Ammon's horn (tissue), 1 donor: ENCODE measurements at places on chromosomes 5 and 9.

GRCh38 chr5:39811381-39811780 lies 386.6 kb upstream of the DAB2 start:
- DNase-seq: no peak

GRCh38 chr9:80964914-80965313 lies 724.4 kb downstream of the TLE1 start:
- DNase-seq: no peak

GRCh38 chr5:152838241-152838786 lies 433.2 kb upstream of the NMUR2 start:
- no peak for DNase-seq

GRCh38 chr5:159777049-159777660 lies 139.1 kb upstream of the ADRA1B start:
- DNase-seq: peak; percentile 44

DNA sequence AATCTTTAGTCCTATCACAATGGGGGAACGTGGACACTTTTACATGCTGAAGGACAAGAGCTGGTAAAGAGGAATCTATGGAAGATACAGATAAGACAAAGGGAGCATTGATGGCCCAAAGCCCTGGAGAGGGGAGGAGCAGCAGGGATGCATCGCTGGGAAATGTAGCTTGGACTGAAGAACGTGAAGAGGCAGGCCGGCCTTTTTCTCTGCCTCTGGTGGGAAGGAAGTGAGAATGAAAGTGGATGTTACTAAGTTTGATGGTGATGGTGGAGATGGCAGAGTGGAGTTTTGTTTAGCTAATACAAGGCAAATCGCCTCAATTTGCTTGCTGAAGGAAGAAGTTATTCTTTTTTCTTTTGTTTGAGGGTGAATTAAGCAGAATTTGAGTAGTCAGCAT lies 124.6 kb upstream of the TAF11L2 start:
- peak; percentile 36 for DNase-seq
